Activated CD8-positive, alpha-beta memory T cell treated with anti-CD3 and anti-CD28 coated beads for 1 hour (primary cell): ENCODE measurements at places on chromosomes 5 and 9.

- DNase-seq: no peak
Observed at GRCh38 chr9:132099741-132100407, 20.2 kb upstream of the MED27 start.

GRCh38 chr5:116382874-116383266, 191.8 kb downstream of the SEMA6A start:
- no peak for DNase-seq

- peak; percentile 44 for DNase-seq
Observed at GRCh38 chr9:133994353-133995011, 2.4 kb upstream of the VAV2 start.

DNA sequence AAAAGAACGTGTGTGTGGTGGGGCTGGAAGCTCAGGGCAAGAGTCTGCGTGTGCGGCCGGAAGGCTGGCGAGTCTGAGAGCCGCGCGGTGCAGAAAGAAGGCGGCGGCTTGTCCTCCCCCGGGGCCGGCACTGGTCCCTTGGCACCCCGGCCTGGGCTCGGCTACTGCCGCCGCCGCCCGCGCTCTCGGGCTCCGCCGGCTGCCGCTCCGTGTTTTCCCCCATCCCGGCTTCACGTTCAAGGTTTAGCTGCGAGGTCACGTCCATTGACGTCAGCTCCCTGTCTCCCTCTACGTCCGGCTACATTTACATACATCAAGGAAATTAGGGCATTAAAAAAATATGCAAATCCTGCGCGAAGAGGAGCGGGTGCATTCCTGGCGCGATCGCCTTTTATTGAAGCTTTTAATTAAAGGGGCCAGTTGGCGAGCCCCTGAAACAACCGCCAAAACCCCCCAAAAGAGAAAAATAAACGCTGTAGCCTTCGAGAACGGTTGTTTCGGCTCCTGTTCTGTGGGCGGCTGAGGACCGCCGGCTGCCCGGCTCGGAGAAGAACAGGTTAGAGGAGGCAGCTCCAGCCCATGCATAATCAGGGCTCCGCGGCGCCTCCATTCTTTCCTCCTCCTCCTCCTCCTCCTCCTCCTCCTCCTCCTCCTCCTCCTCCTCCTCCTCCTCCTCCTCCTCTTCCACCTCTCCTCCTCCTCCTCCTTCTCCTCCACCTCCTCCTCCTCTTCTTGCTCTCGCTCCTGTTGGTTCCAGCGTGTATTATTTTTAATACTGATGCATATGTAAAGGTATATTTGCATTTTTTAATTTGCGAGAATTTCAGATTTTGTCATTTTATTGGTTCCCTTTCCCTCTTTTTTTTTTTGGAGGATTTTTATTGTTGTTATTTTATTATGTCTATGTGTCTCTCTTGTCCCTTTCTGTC, 207.0 kb downstream of the MEF2C start:
- DNase-seq: no peak

- peak; percentile 1 for DNase-seq
Observed at GRCh38 chr5:115544043-115544435, 536 bp downstream of the FEM1C start.

DNA sequence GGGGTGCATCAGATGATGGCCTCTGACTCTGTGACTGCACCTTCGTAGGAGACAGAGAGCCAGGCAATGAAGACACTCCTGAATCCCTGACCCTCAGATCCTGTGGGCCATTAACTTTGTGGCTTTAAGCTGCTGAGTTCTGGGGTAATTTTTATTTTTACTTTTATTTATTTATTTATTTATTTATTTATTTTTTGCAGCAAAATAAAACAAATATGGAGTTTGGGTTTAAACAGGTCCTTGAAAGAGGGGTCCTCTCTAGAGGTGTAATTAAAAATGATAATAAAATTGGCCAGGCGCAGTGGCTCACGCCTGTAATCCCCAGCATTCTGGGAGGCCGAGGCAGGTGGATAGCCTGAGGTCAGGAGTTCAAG, 104.9 kb upstream of the RAPGEF1 start:
- no peak for DNase-seq

GRCh38 chr9:37753489-37754190, at the start of gene TRMT10B:
TSS of gene TRMT10B (plus strand) at chr9:37753805. CDS start at chr9:37761932, 8,127 bp downstream.
- no peak for DNase-seq

GRCh38 chr5:94793113-94793815, 174.8 kb downstream of the SLF1 start:
- no peak for DNase-seq

DNA sequence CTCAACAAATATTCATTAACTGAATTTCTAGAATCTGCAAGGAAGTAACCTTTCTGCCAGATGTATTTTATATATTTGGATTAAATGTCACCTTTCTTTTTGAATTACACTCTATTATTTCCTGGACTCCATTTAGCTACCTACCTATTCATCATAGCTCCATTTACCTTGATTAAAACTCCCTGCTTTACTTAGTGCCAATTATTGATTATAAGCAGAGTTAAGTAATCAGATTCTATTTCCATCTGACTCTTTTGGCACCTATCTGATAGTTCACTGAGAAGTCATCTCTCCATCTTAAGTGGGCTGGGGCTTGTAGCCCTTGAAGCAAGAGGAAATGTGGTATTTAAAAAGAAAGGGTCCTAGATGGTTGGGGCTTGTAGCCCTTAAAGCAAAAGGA, 88.6 kb downstream of the TRPM3 start:
- no peak for DNase-seq

- no peak for DNase-seq
Observed at GRCh38 chr5:1401536-1402138, 43.6 kb downstream of the SLC6A3 start.

- DNase-seq: no peak
Observed at GRCh38 chr5:171270136-171270535, 38.9 kb upstream of the TLX3 start.

GRCh38 chr9:115838417-115838816, 315.2 kb upstream of the PAPPA start:
- DNase-seq: no peak

DNA sequence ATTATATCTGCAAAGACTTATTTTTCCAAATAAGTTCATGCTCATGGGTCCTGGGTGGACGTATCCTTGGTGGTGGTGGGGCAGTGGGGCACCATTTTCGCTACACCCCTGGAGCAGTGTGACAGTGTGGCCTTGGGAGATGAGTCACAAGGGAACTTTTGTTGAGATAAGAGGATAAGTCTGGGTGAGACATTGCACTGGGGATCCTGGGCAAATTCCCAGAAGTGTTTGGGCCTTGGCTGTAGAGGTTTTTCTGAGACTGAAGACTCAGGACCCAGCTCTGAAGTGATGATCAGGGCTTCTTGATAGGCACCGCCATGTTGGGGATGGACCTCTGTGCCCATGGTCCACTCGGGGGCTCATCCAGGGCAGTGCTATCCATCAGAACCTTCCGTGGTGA, 149.4 kb downstream of the MACROH2A1 start:
- no peak for DNase-seq

DNA sequence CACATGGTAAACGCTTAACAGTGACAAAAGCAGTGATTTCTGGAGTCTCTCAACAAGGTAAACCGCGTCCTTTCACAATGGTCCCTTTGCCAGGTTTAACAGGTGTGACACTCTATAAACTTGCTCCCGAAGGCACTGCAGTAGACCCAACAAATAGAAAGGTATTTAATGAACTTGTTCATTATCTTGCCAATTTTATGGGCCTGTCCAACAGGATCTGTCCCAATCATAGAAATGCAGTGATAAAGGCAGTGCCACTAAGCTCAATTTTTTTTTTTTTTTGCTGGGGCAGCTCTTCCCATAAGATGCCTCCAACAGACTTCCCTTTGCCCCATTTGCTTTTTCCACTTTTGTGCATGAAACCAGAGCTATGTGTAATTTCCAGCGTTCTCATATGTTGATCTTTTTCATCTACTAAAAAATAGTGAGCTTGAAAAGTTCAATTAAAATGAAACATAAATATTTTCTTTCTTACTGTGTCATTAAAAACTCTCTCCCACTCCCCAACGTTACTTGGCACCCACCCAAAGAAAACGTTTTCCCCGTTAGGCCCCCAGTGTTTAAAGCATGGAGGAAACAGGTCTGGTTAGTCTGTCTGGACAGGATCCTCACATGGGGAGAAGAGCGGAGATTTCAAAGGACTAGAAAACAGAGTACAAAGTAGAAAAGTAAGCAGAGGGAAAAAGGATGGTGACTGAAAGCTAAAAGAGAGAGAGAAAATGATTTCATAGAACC, 80.9 kb upstream of the SPATA31D4 start:
- DNase-seq: no peak

GRCh38 chr5:75368391-75368790, 31.4 kb downstream of the HMGCR start:
- DNase-seq: no peak

GRCh38 chr5:78791501-78792100, 143.0 kb upstream of the LHFPL2 start:
- DNase-seq: no peak

DNA sequence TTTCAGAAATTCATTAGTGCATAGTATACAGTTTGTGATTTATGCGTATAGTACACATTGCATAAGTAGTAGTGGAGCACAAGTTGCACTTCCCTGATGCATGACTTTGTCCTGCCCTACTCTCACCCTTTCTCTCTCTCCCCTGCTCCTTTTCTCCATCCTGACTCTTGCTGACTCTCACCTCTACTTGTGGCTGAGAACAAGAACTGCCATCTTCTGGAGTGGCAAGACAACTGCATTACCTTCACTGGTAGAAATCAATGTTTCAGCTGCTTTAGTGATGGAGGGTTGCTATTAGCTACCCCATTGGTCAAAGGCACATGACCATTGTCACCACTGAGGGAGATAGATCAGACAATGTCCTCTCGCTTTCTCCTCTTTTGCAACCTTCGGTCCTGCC, 26.9 kb downstream of the SPEF2 start:
- DNase-seq: no peak

GRCh38 chr5:1881731-1882336, 891 bp downstream of the IRX4 start:
- no peak for DNase-seq

GRCh38 chr9:17928228-17928627, 349.4 kb downstream of the SH3GL2 start:
- no peak for DNase-seq

DNA sequence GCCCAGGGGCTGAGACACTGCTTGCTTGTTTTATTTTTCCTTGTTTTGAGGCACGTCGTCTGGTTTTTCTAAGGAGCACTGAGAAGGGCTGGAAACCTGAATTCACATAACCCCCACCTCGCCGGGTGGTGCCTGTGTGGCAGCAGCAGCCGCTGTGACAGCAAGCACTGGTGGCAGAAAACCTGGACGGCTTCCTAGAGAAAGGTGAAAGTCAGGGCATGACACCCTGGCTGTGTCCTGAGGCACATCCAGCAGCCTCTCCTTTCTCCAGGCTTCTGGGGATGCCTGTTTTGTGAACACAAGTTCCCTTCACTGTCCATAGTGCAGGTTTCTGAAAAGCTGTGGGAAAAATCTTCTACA, 29.2 kb downstream of the MRPL36 start:
- DNase-seq: no peak

DNA sequence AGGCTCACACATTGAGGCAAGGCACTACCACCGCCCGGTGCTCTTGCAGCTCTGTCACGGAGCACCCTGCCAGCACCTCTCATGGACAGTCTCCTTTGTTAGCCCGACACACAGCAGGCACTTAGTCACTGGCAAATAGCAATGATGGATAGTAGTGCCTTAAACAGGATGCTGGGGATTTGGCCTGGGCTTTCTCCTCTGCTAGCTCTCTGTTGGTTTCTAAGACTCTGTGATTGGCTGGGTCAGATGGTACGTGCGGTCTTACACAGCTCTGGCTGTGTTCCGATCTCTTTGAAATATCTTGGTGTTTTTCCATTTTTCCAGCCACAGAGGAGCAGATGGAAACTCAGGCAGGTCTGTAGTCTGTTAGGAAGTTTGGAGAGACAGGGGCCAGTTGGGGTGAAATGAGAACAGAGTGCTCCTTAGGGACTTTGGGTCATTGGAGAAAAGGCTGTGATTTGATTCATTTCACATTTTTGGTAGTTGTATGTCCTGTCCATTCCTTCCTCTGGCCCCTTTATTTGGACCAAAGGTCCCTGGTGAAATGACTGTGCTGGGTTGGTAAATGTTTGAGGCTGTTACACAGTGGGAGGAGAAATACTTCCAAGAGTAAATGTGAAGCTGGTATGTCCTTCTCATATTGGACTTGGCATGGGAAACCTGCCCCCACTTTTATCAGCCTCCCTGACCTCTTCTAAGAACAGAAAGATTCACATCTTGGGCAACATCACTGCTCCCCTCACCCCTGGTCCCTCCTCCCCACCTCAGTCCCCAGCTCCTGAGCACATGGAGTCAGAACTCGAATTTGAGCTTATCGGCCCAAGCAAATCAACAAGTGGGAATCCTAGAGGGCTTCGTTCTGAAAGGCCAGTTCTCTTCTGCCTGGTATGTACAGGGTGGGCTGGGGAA, 3.4 kb downstream of the SMIM3 start:
- no peak for DNase-seq

DNA sequence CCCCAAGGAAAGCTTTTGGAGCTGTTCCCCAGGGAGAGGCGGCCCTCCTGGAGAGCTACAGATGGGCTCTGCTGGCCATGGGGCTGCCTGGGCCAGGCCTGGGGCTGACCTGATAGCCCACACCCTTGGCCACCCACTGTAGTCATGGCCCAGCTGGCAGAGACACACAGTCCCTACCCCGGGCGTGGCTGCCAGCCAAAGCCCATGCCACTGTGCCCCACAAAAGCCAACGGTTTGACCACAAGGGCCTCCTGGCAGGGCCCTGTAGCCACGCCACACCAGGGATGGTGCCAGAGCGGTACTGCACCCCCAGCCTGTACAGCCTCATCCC, 15.2 kb downstream of the NACC2 start:
- no peak for DNase-seq

- no peak for DNase-seq
Observed at GRCh38 chr9:104586496-104587180, 12.6 kb downstream of the OR13C5 start.

GRCh38 chr9:134434894-134435506, 108.7 kb downstream of the RXRA start:
- DNase-seq: no peak

- no peak for DNase-seq
Observed at GRCh38 chr9:3023449-3023848, 179.6 kb upstream of the PUM3 start.

GRCh38 chr5:32519508-32519907, 65.8 kb upstream of the SUB1 start:
- no peak for DNase-seq

- no peak for DNase-seq
Observed at GRCh38 chr9:106076711-106077110, 382.4 kb downstream of the TMEM38B start.

DNA sequence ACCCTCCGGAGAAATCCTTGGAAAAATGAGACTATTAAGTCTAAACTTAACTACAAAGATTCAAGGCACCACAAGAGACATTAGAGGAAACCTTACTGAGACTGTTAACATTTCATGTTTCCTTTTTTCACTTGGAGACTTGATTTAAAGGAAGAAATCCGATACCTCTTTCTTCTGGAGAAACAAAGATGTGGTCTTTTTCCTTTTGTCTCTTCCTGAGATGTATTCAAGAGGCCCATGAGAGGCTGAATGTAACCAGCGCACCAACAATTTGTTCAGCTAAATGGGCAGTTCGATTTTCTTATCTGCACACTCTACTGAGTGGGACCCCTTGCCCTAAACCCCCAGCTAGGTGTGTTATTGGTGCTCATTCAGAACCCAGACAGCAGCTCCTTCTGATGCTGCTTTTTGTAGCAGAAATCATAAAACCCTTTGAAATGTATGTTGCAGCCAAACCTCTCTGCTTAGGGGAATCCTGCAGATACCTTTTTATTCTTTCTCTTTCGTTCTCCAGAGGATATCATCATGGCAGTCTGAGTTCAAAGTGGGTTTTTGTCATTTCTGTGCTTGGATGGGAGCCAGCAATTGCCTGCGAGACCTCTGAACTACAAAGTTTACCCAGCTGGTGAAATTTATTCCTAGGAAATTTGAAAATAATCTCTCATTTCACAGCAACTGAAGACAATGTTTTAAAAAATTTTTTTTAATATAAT, 41.9 kb upstream of the ACTBL2 start:
- DNase-seq: no peak
